ENCODE measurements at places on chromosomes 1 and 21.
A peak's percentile ranks its signal among the peaks of the same experiment; 100 is the strongest.

DNA sequence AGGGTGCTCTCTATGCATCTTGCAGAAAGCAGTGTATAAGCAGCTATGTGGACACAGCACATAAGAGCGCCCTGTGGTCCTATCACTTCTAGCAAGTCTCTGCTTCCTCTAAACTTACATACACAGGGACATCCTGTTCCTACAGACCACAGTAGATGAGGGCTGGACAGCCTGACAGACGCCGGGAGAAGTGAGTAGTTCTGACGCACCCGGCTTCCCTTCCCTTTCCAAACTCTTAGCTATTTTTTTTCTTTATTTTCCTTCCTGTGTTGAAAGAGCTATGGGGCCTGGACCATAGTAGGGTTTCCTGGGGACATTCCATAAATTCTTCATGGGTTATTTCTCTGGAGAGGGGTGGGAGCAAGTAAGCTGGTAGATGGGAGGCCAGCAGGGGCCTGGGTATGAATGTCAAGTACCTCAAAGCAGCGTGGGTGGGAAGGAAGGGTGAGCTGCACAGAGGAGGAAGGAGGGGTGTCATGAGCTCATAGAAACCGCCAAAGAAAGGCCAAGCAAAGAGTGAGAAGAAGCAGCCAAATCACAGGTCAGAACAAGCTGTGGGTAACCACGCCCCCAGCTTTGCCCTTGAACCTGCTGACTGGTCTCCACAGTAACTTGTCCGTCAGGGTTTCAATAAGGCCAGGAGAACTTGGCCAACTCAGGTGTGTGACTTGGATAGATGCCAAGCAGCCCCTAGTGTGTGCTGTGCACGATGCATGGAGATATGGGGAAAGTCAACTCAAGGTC is 36.6 kb downstream of the PLXNA2 start:
- peak; percentile 85 for DNase-seq

- DNase-seq: no peak
Observed at GRCh38 chr1:241654019-241654418, 1.9 kb downstream of the WDR64 start.

GRCh38 chr1:54742282-54742681 is 22.0 kb downstream of the PARS2 start:
- no peak for DNase-seq

- peak; percentile 64 for DNase-seq
Observed at GRCh38 chr1:108830119-108831008, 26.5 kb downstream of the AKNAD1 start.

GRCh38 chr21:31604591-31605190 is 54.8 kb upstream of the SOD1 start:
- DNase-seq: peak; percentile 22

- DNase-seq: no peak
Observed at GRCh38 chr1:91523482-91523881, 22.8 kb downstream of the CDC7 start.
